ENCODE measurements at places on chromosomes 5 and 9.

DNA sequence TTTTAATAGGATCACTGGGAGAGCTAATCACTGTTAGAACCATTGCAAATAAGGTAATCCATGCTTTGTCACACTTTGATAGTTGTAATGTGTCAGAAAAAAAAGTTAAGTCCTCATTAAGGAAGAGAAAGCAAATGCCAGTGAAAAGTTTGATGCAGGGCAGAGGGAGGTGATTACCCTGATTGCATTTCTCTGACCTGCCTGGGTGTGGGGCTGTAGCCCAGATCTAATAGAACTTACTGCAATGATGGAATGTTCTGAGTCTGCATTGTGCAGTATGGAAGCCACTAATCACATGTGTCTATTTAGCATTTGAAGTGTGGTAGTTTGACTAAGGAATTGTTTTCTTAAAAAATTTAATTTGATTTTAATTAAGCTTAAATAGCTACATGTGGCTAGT lies 202.7 kb downstream of the ATP10B start:
- no peak for DNase-seq

GRCh38 chr9:119955276-119955675 lies 586.0 kb upstream of the BRINP1 start:
- DNase-seq, result no peak

DNA sequence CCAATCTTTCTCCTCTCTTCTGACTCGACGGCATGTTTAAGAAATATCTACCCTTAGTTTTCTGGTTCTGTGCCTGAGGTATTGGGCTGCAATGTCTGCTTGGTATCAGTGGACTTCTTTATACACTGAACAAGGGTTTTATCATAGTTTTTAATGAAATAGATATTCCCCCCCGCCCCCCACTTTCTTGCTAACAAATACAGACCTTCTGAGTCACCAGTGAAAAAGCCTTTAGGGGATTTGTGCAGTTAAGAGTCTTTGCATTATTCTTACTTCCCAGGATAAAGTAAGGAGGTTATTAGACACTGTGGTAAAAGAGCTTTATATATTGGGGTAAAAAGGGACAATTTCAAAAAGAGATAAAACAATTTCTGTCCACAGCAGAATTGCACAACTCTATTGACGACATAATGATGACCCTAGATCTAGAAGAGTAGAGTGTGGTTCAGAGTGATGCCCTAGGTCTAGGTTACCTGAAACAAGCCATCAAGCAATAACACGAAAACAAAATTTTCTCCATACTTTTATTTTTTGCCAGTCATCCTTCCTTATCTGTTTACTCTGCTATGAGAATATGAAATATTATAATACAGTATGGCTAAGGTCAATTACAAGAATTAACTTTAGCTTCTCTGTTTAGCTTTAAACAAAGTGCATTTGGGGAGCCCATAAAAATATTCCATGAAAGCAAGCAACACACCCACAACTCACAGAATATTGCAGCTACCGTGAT lies 110.7 kb downstream of the PLK2 start:
- no peak for DNase-seq

DNA sequence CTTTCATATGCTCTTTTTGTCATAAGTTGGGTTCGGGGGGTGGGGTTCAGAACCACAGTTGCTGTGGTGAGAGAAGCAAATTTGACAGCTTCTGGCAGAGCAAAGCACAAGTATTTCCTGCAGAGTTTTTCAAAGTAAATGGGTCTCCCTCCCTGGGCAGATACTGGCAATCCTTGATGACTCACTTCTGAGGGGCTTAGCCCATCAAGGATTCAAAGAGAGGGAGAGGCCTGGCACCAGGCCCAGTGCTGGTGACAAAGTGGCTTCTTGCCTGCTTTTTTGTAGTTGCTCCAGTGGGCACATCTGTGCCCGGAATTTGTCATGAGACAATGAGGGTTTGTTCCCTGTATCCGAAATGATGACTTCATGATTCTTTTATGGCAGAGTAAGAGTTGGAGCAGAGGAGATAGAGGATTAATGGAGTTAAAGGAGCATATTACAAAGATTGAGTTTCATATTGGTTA lies 46.6 kb upstream of the TNC start:
- no peak for DNase-seq

GRCh38 chr5:16856531-16856930 lies 79.6 kb downstream of the MYO10 start:
- no peak for DNase-seq

DNA sequence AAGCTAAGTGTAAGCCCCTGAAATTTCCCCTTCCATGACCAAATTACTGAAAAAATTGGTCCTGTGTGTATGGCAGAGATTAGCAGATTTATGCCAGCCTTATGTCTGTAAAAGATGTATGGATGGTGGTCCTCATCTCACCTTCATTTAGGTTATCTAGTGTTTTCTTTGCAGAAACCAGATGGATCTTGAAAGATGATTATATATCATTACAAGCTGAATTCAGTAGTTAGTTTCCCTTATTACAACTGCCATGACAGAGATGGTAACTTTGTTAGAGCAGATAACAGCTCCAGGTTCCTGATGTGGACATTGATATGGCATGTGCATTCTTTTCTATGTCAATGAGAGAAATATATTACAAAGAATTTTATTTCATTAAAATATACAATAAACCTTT lies 1403.2 kb upstream of the CDH6 start:
- DNase-seq, result no peak

DNA sequence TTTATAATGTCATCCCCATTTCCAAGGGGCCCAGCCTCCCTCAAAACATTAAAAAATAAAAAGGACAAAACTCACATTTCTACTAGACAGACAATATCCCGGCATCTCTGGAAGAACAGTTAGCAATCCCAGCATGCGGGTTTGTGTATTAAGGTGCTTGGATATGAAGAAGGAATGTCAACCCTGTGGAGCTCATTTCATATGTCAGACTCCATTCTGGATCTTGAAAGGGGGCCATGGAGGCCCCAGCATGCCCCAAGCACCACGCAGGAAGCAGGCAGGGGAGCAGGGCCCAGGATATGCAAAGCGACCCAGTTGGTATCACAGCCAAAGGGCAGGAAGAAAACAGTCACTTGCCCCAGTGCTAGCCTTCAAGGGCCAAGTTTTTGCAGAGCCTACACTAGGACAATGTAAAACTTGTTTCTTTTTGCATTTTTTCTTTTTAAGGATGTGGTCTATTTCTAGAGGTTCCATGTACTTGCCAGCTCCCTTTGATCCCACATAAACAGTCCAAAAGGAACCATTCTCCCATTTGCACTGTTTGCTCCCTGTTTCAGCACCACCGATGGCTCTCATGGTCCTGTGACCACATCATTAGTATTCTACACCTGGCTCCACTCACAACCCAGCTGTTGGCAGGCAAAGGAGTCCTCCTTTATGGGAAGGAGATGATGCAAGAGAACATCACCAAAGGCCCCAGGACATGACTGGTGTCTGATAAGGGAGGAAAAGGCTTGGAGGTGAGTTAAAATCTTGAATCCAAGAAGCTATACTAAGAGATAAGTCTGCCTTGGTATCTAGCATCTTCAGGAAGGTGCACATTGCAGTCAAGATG lies 58.3 kb downstream of the FGF1 start:
- no peak for DNase-seq

Measured in adrenal gland (tissue), 19 donors.